Bronchial epithelial cell (primary cell): ENCODE measurements at places on chromosomes 11 and 22. TPM values are rescaled to one million over a fixed set of nuclear protein-coding genes. Genes with fewer than 3 reads are reported as not detected.
A peak's percentile ranks its signal among the peaks of the same experiment; 100 is the strongest.

NAALAD2 gene
- total RNA-seq = not detected in 2 replicates

MRPL48 gene
- total RNA-seq = 37.1 and 49.3 TPM in 2 replicates

YWHAH gene
- total RNA-seq = 61.9 and 65.3 TPM in 2 replicates

DNA sequence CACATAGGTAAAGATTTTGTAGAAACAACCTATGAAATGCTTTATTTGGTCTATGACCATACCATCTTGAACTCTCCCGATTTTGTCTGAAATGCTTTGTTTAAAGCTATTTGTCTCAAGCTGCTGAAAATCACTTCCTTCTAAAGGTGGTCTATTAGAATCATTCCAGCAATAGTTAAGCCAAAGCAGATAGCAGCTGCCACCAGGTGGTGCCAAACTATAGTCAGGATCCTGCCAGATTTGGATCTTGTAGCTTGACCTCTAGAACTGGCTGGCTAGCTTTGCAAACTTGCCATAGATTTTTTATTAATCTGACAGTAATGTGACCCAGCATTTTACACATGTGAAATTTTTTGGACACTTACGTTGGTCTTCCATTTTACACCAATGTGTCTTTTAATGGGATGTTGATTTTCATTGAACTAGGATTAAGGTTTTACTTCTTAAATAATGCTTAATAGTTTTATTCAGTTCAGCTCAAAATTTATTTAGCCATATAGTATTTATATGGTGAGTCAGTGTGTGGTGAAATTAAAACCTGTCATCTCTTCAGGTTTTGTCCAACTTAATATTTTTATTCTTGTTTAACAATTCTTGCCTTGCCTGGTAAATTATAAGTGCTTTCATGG, 19.7 kb downstream of the CTR9 start:
- peak; percentile 55 for DNase-seq

- DNase-seq = no peak
Observed at GRCh38 chr11:11344045-11344444, 9.0 kb downstream of the CSNK2A3 start.

GRCh38 chr11:82675838-82676237, 57.8 kb downstream of the FAM181B start:
- DNase-seq = no peak

- no peak for DNase-seq
Observed at GRCh38 chr11:10931761-10932670, 74.2 kb upstream of the ZBED5 start.

DNA sequence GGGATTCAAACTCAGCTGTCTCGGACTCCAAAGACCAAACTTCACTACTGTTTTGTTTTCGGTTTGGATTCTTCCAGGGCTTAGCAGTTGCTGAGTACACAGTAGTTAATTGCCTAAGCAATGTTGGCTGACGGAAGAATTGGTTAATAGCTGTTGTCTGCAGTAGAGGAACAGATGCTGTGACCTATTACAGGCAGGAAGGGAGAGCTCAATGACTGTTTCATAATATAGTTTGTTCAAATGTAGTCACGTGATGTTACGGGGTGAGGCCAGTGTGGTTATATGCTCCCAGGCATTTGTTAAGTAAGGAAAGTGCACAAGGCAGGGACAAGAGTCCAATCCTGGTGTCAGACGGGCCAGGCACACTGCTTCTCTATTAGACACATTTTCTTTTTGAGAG, 222.6 kb upstream of the CCDC90B start:
- DNase-seq = no peak

DNA sequence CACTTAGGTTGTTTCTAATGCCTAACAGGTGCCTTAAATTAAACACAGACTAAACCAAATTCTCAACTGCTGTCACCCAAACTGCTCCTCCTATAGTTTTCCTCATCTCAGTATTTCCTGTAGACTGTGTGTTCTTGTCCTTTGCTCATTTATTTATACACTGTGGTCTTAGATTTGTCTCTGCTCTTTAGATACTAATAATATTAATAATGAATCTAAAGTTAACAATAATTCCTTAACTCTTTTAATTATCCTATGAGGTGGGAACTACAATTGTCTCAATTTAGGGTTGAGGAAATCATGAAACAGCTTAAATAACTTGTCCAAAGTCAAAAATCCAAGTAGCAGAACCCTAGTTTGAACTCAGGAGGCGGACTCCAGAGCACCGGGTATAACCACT, 43.9 kb upstream of the YPEL1 start:
- no peak for DNase-seq

DNA sequence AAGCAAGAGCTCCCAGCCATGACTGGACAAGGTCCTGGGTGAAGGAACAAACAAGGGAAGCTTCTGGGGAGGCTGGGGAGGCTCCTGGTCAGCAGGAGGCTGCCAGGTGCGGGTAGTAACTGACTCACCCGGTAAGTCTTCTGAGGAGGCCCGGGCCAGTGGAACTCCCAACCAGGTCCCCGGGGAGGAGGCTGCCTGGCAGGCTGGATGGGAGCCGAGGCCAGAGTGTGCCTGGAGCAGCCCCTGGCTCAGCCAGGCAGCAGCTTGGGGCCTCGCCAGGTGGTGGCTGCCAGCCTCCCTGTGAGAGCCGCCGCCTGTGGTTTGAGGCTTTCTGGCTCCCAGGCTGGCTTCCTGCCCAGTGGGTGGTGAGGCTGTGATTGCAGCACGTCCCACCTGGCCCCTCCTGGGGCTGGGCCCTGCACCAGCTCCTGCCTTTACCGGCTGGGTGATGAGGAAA, 46.2 kb downstream of the IGF2 start:
- DNase-seq = peak; percentile 88

DNA sequence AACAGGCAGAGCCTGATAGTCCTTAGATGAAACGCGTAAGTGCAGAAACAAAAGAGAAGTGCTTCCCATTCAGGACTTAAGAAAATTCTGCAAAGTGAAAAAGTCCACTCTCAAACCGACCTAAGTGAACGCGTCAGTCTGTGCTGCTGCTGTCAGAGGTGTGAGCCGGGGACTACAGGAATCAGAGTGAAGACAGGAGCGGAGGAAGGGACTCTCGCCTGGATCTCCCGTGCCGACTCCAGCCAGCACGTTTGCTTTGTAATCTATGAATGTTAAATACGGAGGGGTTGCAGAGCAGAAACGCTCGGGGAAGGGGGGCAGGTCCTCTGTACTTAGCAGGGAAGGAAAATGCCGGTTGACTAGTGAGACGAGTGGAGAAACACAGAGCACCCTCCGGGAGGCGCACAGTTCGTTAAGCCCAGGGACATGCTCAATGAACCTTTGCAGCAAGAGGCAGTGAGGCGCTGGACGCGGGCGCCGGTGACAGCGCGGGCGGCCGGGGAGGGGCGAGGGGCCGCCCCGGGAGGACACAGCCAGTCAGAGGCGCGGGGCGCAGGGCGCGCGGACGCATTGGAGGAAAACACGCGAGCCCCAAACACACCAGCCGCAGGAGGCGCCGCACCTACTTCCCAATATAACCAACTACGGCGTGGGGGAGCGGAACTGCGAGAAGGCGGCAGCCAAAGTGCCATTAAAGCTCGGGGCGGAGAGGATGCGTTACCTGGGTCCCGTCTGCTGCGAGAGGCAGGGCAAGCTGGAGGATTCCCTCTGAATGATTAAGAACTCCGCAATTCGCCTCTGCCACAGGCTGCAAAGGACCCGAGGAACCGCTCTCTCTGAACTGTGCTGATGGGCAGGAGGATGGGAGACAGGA, at the start of gene CNTN5:
Gene CNTN5 (plus strand): TSS at position 598 of the 874 bp plus-strand sequence.
- peak; percentile 7 for DNase-seq

- DNase-seq = peak; percentile 68
Observed at GRCh38 chr11:121055076-121055475, 31.2 kb downstream of the TBCEL start.

GRCh38 chr11:72864702-72865655, 50.8 kb downstream of the ATG16L2 start:
- no peak for DNase-seq

DNA sequence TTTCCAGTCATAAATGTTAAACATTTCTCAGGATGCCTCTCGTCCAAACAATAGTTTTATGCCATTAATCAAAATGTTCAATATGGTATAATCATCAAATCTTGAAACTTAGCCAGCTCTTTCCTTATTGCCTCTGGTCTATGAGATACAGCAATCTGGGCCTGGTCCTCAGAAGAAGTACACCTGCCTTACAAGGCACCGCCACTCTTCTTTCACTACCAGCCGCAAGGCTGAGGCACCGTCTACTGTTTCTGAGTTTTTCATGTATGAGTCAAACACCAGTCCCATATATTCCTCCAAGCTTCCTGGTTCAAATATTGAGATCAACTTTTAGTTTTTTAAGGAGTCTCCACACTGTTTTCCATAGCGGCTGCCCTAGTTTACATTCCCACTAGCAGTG, 600.6 kb upstream of the FAT3 start:
- DNase-seq = no peak
